ENCODE measurements at places on chromosomes 2 and 18.
A peak's percentile ranks its signal among the peaks of the same experiment; 100 is the strongest.

DNA sequence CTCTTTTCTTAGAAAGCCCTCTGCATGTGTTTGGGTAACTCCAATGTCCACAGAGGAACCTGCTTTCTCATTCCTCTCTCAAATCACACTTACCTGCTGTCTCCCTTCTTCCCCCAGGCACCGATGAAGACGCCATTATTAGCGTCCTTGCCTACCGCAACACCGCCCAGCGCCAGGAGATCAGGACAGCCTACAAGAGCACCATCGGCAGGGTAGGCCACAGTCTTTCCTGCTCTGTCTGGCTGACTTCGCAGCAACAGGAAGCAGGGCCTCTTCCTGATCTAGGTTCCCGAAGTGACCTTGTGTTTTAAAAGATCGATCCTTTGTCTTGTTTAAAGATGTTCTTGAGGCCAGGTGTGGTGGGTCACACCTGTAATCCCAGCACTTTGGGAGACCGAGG, 25.0 kb upstream of the GMCL1 start:
- DNase-seq = no peak

DNA sequence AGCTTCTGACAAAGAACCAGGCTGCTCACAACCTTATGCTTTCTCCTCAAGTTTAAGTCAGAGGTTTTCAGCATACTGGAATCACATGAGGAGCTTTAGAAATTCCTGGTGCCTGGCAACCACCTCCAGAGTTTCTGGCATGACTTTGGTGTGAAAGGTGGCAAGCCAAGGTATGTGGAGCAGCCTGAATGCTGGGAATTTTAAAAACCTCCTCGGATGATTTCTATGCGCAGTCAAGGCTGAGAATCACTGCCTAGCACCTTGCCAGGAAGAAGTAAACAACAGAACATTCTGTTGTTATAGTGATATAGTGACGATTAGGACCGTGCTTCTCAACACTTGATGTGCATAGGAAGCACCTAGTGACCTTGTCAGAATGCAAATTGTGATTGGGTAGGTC, 11.7 kb downstream of the CCBE1 start:
- peak; percentile 55 for DNase-seq

- peak; percentile 9 for DNase-seq
These were observed at the start of gene ASXL3 for GRCh38 chr18:33577685-33578517. ASXL3 (plus strand) TSS chr18:33578219; CDS start chr18:33578632, 413 bp downstream.

- no peak for DNase-seq
These were observed 40.6 kb downstream of the GCKR start for GRCh38 chr2:27537287-27537686.

GRCh38 chr2:28406276-28407096, 13.8 kb downstream of the FOSL2 start:
- peak; percentile 63 for DNase-seq

DNA sequence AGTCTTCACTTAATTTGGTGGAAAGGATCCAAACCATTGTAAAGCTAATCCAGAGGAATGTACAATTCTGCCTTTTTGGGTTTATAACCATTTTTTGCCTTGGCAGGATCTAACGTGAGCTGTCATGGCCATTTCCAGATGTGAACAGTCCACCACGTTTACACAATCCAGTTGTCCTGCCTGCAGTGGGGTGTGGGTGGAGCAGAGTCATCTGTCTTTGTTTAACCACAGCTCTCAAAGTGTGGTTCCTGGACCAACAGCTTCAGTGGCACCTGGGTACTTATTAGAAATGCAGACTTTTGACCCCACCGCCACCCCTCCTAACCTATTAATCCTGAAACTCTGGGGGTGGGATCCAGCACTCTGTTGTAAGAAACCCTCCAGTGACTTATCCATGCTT, 35.9 kb downstream of the FHOD3 start:
- DNase-seq = no peak

DNA sequence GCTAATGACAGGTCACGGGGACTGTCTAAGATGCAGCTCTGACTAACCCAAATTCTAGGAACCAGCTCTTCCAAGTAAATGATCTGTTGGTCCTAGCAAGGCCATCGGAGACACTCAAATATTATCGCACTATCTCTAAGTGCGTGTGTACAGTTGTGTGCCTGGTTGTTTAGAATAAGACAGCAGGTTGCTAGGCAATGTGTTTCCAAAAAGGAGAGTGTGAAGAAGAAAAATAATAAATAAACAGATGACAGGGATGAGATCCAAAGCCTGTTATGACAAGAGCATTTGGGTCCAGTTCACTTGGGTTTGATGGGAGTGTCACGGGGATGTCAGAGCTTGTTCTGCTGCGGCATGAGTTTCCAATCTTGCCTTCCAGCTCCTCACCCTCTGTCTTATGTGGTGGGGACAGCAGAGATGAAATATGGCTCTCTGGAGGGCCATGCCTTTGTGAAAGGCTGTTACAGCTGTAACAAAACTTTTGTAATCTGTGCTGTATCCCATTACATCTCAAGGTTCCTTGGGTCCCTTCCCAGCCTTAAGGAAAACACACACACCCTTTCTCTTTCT, 127.5 kb upstream of the TNP1 start:
- no peak for DNase-seq

DNA sequence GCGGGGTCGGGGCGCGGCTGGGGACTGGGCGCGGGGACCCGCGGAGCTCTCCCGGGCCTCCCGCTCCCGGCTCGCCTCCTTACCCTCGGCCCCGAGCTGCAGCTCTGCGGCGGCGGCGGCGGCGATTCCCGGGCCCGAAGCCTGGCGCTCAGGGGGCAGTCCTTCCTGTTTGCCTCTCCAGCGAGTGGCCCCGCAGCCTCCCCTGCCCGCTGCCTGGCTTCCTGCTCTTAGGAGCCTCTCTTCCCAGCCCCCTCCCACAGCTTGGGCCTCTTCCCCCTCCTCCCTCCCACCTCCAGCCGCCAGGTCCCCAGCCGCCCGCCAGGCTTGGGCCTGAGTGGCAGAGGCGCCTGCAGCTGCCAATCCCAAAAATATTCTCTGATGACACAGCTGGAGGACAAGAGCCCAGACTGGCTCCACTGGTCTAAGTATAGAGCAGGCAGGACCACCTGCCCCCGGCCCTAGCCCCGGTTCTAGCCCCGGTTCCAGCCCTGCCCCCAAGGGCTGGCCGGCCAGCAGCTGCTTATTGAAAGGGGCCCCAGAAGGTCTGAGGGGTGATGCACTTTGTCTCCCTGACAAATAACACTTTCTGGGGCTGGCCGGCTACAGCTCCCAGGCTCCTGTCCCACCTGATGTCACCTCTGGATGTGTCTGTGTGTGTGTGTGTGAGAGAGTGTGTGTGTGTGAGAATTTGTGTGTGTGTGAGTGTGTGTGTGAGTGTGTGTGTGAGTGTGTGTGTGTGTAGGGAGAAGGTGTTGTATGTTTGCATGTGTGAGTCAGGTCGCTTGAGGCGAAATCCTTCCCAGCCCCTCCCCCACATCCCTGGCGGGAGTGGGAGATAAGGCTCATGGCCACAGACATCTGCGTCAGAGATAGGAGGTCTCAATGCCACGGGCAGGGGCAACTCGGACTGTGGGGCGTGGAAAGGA, at the start of gene OBSL1:
OBSL1 (minus strand) TSS at position 229 of the 926 bp plus-strand sequence. CDS start 307 bp downstream, outside the sequence.
- peak; percentile 70 for DNase-seq

DNA sequence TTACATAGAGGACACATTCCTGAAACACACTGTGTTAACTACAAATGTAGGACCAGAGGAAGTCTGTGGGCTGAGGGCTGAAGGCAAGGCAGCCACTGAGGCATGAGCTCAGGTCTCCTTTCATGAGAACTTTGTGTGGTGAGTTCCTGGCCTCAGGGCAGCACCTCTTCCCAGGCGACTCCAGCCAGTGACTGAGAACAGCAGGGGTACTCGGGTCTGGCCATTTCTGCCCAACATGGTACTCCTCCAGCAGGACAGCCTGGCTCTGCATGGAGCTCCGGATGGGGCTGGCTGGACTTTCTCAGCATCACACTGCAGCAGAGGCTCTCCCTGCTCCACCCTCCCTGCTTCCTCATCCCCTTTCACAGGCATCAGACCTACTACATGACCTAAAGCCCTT, 125.5 kb upstream of the SPATS2L start:
- no peak for DNase-seq

GRCh38 chr2:5140347-5140746, 551.8 kb upstream of the SOX11 start:
- DNase-seq = peak; percentile 59

GRCh38 chr2:134703426-134703825, 15.4 kb downstream of the TMEM163 start:
- no peak for DNase-seq

DNA sequence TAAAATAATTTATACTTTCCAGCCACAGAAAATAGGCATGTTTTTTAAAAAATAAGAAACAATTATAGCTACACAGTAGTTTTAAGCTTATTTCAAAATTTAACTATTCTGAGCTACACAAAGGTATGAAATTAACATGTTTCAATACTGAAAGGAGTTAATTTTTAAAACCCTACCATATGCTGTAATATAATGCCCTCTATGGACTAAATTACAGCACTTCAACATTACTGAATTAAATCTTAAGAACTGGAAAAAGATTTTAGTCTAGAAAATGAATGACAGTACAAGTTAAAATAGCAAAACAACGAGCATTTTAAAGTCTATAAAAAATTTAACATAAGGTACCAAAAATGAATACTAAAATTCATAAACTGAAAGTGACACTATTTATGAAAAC, 36.3 kb downstream of the RTN4 start:
- DNase-seq = no peak

GRCh38 chr2:211722928-211723327, 815.7 kb downstream of the ERBB4 start:
- no peak for DNase-seq

DNA sequence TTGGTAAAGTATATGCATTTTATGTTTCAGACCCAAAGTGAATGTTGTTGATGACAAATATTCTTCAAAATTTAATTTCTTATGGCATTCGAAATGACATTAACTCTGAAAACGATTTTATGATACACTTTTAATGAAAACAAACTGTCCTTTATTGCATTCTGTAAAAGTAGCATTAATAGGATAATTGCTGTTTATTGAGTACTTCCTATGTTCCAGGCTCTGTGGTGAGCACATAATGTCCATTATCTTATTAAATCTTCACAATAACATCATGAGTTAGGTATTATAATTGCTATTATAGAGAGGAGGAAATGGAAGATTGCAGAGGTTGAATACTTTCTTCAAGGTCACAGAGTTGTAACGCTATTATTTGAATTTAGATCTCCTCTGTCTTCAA, 638.0 kb downstream of the LRP1B start:
- DNase-seq = no peak

GRCh38 chr2:227004482-227004881, 159.5 kb downstream of the COL4A4 start:
- DNase-seq = no peak

- DNase-seq = no peak
These were observed 30.7 kb upstream of the CALCRL start for GRCh38 chr2:187478719-187479118.

- no peak for DNase-seq
These were observed 460.7 kb upstream of the MEIS1 start for GRCh38 chr2:65974067-65974723.

GRCh38 chr18:44130376-44130942, 550.2 kb upstream of the SETBP1 start:
- peak; percentile 67 for DNase-seq

GRCh38 chr18:62881509-62882016, 166.2 kb downstream of the PHLPP1 start:
- peak; percentile 97 for DNase-seq

DNA sequence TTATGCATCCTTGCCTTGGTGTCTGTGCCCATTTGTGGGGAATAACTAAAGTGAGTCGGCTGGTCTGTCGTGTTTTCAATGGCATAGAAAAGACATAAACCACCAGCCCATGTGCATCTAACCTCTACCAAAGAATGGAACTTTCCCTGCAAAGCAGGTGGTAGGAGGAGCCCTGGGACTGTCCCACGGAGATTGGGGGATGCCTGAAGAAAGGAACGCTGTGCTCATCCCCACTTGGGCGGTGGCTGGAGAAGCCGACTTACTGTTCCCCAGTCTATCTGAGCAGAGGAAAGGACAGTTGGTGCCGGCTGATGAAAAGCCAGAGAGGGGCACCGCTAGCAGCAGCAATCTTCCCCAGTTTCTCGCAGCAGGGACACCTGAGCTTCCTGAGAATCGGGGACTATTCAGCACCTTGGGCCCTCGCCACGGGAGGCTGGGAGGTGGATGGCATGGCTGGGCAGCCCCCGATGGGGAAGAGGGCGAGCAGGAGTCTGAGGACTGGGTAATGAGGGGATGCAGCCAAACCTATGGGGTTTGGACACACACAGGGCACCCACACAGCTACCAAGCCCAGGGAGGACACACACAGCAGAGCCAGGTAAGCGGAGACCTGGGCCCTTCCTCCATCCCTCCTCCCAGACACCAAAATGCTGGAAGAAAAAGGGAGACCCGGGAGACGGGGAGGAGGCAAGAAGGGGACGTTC, 53.7 kb upstream of the AGAP1 start:
- no peak for DNase-seq

DNA sequence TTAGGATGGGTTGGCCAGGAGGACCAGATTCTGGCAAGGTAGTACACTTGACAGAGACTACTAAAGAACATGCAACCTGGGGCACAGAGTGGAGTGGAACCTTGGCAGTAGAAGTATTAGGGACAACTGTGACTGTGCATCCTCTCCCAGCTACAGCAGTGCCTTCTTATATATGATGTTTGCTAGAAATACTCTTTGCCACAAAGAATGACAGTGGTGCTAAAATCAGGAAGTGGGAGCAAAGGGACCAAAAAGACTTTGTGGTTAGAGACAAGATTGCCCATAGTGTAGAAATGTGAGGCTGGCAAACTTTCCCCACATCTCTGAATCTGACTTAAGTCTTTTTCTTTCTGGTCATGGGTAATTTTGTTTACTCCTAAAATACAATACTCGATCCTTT, 9.4 kb upstream of the SLC38A11 start:
- no peak for DNase-seq

DNA sequence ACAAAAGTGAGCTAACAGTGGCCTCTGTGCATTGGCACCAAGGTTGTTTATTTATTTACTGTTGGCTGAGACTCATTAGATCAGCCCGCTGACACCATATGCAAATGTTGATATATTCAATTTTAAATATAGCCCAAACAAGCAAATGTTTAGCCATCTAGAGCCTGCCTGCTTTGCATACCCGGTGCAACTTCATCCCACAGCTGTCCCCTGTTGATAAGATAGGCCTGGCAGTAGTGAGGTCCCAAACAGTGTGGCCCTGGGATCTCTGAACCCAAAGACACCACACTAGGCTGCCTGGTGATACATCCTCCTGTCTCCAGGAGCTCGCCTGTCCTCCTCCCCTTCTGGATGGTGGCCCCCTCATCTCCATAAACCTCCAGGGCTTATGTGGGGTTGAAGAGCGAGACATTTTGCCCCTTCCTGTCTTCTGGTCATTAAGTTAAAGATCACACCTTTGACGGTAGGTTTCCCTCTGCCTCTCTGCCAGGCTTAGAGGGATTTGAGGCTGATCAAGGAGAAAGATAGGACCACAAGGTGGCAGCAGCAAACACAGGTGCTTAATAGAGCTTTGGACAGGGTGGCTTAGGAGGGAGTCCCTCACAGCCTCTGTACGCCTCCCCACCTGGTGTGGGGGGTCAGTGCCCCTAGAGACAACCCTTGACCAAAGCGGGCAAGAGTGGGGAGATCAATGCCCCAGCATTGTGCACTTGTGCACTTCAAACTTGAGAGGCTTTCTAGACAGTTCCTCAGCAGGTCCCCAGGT, 23.7 kb upstream of the MYO5B start:
- DNase-seq = peak; percentile 56

GRCh38 chr2:200026332-200027230, 71.2 kb downstream of the MAIP1 start:
- DNase-seq = no peak

GRCh38 chr18:7955175-7955574, 388.1 kb downstream of the PTPRM start:
- no peak for DNase-seq

GRCh38 chr2:133004623-133005022, 334.6 kb upstream of the LYPD1 start:
- DNase-seq = no peak

Data from choroid plexus epithelial cell (primary cell).